GM12892 (cell line): ENCODE measurements at places on chromosomes 11 and 22.

DNA sequence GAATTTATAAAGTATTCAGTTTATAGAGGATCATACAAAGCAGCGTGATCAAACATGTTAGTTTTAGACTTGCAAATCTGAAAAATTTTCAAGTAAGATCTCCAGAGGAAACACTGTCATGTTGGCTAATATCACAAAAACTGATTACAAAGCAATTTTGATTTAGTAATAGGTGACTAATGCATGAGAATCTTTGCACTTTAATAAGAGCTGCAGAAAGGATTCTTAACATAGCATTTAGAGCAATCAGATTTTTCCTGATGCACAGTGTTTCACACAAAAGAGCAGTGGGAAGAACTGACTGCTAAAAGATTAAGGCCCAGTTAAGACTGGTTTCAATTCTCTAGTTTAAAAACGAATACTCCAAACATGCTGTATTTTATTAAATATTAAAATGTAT is 321.2 kb downstream of the GUCY1A2 start:
- DNase-seq, result no peak

- DNase-seq, result no peak
These were observed 29.3 kb downstream of the OR8B12 start for GRCh38 chr11:124514131-124514530.

DNA sequence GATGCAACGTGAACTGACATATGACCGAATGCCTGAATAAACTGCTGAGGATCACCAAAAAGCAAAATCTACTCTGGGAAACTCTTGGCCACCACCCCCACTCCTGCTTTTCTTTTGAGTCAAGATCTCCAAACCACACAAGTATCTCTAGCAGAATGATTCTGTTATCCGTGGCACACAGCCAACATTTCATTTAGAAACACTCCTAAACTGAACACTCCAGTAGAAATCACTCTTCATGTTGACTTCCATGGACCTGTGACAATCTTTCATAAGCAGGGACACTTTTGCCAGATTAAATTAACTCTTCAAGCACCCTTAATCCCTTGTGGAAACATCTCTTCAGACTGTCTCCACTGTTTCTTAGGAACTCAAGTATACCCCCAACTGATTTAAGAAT is 44.4 kb downstream of the VSIG10L2 start:
- no peak for DNase-seq

DNA sequence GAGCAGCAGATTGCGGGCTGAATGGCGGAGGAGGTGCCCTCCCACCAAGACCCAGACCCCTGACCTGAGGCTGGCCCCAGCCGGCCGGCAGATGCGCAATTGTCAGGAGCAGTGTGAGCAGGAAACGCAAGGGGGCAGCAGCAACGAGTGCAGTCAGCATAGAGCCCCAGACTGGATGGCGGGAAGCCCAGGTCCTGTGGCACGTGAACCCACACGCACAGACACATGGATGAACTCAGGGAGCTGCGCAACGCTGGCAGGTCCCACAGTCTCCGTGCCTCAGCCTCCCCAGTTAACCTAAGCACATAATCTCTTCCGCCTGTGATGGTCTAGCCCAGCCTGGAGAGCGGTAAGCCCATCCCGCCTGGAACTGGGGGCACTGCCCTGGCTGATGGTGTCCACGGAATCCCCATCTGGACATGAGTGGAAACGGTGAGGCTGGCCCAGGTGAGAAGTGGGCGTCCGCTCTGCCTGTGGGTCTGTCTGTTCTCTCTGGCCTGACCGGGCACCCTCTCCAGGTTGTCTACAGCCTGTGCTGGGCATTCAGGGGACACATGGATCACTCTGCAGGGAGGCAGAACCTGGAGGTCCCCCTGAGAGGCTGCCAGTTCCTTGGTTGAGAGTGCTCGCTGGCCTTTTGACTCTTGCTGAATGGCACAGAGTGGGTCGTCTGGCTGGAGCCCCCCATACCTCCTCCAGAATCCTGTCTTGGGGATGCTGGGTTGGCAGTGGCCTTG is 626 bp upstream of the TBX10 start:
- DNase-seq, result peak; percentile 77

DNA sequence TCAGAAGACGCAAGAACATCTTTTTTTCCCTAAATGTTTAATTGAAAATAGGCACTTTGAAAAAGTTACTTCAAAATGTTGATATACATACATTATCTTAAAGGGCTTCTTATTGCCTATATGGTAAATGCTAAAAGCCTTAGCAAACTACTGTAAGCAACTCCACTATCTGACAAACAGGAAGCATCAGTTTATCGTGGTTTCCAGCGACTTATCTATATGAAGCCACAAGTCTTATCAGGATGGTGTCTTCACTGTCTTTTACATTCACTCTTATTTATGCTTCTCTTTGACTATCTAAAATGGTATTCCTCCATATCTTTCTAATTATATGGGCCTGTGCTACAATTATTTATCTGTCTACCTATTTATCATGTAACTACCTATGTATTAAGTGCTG is 2091.9 kb downstream of the LRRC4C start:
- DNase-seq, result no peak

- DNase-seq, result no peak
These were observed 742.9 kb downstream of the LRRC4C start for GRCh38 chr11:40716344-40717130.

- DNase-seq, result no peak
These were observed 600 bp upstream of the RAB6A start for GRCh38 chr11:73761403-73761945.

GRCh38 chr11:27205779-27206570 is 157.0 kb downstream of the CCDC34 start:
- no peak for DNase-seq

DNA sequence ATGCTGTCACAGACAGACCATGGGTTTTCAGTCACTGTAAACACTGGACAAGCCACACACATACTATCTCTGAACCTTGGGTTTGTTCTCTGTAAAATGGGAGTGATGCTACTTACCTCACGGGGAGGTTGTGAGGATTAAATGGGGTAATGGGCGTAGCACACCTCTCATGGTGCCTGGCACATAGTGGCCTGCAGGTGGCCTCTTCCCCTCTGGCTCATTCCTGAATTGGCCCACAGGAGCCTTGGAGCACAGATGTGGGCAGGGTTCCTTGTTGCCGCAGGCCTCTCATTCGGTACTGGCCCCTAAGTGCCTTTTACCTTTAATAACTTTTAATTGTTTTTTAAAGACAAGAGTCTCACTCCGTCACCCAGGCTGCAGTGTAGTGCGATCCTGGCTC is 11.7 kb downstream of the MICAL2 start:
- no peak for DNase-seq

GRCh38 chr11:10051868-10052586 is 242.0 kb downstream of the SBF2 start:
- no peak for DNase-seq

DNA sequence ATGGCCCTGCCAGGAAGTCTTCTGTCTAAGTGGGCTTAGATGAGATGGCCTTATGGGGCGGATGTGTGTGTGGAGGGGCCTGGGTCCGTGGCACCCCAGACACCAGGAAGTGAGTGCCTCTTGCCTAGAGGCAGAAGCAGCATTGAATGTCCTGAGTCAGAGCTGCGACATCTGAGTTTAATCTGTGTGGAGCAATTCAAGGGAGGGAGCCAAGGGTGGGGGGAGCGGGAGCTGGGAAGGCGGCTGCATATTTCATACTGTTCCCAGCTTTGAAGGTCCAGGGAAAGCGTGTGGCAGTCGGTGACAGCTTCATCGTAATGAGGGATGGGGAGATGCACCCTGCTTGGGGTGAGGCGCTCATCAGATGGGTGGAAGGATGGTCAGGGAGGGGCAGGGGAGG is 73.5 kb upstream of the THY1 start:
- no peak for DNase-seq

DNA sequence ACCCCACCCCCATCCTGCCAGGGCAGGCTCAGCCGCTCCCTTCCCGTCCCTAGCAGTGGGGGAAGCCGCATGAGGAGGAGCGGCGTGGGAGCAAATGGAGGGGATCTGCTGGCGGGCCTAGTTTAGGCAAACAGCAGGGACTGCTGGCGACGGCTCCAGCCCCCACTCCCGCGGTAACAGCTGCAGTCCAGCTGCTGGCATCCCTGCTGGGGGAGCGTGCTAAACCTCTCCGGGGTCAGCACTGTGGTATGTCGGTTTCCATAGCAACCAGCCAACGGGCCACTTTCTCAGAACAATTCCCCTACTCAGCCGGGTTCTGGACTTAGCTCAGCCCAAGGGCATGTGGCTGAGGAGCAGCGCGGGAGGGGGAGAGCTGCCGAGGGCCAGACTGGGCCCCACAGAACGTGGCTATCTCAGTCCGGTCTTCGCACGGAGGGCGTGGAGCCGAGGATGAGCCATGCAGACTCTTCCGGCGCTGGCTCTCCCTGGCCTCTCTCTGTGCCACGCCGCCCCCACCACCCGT is 98.8 kb downstream of the PKNOX2 start:
- DNase-seq, result no peak

DNA sequence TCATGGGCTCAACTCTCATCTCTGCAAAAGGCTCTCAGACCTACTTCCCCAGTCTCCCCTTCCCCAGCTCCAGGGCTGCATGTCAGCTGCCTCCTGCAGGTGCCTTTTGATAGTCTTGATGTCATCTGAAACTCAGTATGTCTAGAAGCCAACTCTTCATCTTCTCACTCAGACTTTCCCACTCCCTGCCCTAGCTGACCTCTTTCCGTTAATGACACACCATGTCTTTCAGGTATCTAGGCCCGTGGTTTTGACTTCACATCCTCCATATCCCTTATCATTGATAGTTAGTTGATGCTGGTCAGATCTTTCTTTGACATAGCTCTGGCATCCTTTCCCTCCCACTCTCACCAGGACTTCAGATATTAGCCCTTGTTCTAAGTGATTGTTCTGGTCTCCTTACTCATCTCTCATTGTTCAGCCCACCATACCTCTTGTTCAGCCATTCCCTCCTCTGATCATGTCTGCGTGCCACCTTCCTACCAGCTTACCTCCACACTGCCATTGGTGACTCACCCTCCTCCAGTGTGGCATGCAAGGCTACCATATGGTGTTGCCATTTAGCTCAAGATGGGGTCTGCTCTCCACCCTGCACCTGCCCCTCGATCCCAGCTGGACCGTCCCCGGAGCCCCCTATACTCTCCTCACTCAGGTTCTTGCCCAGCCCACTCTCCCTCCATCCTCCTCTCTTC is 18.4 kb downstream of the TTC12 start:
- no peak for DNase-seq

DNA sequence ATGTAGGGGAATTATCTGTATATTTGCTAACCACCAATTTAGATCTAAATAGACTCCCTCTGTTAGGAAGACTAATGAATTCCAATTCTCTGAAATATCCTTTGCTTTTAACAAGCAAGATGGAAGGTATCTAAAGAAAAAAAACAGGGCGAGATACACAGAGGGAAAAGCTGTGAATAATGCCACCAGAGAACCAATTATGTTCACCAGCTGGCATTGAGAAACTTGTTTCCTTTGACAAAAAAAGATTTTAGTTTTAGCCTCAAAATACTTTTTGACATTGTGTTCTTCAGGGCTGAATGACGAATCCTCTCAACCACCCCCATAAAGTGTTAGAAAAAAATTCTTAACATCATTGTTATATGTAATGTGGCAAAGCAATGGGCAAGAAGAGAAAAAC is 19.0 kb downstream of the HTR3B start:
- no peak for DNase-seq

GRCh38 chr11:124864176-124864891 is 898 bp upstream of the ROBO3 start:
- no peak for DNase-seq

DNA sequence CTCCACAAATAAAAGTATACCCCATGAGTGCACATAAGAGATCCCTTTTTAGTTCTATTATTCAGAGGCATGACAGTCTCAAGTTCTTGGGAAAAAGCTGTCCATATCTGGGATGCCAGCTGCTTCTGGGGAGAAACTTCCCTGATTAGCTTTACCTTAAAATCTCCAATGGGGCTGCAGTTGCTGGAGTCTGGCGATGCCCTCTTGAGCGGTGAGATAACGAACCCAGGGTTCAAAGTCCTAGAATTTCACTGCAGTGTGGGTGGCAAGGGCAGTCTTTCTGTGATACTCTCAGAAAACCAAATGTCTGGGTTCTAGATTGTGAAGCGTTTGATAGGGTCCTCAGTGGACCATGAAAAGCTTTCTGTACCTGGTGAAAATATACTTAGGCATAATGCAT is 7.4 kb upstream of the PRR33 start:
- DNase-seq, result no peak

GRCh38 chr11:113685654-113686359 is 20.3 kb downstream of the TMPRSS5 start:
- DNase-seq, result no peak

- DNase-seq, result no peak
These were observed 233.8 kb upstream of the UBASH3B start for GRCh38 chr11:122421702-122422101.

DNA sequence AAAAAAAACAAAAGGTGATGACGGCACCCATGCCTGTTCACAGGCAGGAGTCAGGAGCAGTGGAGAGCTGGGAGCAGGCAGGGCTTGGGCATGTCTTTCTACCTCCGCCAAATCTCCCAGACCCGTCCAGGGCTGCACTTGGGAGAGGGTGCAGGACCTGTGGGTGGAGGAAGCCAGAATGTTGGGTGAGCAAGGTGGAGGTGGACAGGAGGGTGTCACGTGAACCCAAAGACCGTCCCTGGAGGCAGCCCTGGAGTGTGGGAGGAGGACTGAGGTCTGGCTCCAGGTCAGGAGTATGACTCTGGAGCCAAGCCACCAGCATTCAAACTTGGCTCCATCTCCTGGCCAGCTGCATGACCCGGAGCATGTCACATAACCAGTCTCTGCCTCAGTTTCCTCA is 26.6 kb upstream of the RELT start:
- DNase-seq, result no peak

GRCh38 chr11:12771875-12772274 is 97.7 kb downstream of the TEAD1 start:
- no peak for DNase-seq

DNA sequence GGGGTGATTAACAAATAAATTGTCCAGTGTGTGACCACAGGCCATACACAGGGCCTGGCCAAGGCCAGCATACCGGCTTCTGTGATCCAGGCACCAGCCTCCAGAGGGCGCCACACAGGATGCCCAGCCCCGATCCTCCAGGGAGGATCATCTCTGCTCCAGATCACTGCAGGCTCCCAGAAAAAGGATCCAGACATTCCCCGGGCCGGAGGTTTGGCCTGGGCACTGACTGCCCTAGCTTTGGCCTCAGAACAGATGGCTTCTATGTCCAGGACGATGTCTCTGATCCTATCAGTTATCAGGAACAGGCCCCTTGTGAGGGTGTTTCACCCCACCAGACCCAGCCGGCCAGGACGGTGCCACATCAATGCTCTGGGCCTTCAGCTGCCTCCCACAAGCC is 74.5 kb upstream of the LMO1 start:
- DNase-seq, result peak; percentile 64
